ENCODE measurements at places on chromosomes 4 and X. TPM values are rescaled to one million over a fixed set of nuclear protein-coding genes. Genes with fewer than 3 reads are reported as not detected.

DNA sequence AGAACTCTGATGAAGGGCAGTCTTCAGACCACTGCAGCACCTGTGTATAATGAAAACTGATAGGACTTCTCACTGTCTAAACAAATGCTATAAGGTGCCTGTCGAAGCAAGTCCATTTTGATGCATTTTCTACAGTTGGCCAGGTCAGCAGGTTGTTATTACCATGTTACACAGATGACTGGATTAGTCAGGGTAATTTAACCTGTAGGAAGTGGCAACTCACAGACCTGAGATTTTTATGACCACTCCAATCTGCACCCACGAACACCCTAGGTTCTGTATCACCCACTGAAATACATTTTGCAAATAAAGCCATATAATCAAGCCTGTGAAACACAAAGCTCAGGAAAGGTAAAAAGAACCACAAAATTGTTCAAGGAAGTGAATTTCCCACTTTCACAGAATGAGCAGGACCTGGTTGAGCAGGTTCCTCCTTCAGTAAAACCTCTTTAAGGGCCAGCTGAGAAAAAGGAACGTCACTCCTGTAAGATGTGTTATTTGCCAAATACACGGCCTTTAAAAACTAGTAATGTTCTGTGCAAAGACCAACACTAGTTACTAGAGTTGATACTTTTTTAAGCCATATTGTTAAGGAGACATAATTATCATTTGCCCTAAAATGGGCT, 12.7 kb downstream of the MAML3 start:
- no peak for DNase-seq

- DNase-seq: no peak
Observed at GRCh38 chr4:152515678-152516077, 20.2 kb downstream of the FBXW7 start.

DNA sequence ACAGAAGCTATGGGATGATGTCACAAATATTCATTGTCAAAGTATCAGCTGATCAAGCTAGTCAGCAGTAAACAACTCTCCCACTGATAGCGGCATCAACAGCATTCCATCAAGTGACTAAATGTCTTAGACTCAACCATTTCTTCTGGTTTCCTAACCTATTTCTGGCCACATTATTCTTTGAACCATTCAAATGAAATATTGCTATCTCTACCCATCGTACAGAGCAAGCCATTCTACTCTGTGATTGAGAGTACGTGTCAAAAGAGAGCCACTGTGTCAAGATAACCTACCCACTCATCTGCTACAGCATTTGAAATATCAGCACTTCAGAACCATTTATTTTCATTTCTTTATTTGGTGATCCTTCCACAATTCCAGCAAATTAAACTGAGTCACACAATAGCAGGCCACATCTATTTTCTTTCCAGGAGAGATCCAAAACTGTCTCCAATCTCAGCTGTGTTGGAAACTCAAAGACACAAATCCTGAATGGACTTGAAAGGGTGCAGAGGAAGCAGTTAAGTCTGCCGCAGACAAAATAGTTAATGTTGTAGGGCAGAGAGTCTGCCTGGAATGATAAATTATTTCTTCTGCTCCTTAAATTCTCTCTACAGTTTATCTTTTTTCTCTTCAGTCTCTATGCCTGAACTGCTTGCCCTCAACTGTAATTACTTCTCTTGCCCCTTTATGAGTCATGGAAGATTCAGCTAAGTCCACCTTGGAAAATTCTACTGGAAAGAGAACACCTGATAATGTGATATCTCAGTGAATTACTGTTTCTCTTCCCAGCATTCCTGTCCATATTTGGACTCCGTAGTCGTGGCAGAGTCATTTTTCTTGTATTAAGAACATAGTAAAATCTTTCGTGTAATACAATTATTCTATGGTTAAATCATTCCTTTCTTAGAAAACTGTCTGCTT, 364.8 kb downstream of the PDGFC start:
- DNase-seq: no peak

DNA sequence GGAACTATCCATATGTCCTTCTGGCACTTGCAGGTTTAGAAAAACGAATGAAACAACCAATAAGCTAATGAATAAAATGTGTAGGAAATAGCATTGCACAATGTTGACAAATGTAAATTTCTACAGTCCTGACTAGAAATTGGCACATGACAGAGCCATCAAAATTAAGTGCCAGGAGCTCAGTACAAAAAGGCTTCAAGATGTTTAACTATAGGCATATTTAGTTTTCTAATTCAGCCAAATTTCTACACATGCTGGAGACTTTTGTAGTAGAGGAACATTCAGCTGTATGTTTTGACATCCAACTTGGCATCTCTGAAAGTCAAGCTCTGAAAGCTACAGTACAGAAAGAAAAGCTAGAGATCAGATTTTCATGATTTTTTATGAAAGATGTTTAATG, 1999.4 kb upstream of the AGA start:
- DNase-seq: no peak

DNA sequence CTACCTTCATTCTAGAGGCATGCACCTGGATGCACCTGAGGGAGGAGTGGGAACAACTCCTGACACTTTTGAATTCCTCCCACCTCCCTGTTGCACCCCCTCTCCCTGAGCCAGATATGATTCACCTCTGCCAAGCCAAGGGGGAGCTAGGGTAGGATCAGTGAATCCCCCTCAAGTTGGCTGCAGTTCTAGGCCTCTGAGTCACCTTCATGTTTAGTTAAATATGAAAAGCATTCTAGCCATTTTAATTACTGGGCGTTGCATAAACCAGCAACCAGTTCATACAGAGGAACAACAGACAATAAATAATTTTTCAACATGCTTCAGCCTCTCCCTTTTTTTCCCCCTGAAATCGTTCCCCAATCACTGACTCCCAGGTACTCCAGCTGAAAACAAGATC, 1440.2 kb downstream of the ADGRL3 start:
- no peak for DNase-seq

- DNase-seq: no peak
Observed at GRCh38 chr4:118139241-118139640, 105.0 kb downstream of the NDST3 start.

GRCh38 chrX:275476-275966, 5.7 kb upstream of the PLCXD1 start:
- DNase-seq: no peak

DNA sequence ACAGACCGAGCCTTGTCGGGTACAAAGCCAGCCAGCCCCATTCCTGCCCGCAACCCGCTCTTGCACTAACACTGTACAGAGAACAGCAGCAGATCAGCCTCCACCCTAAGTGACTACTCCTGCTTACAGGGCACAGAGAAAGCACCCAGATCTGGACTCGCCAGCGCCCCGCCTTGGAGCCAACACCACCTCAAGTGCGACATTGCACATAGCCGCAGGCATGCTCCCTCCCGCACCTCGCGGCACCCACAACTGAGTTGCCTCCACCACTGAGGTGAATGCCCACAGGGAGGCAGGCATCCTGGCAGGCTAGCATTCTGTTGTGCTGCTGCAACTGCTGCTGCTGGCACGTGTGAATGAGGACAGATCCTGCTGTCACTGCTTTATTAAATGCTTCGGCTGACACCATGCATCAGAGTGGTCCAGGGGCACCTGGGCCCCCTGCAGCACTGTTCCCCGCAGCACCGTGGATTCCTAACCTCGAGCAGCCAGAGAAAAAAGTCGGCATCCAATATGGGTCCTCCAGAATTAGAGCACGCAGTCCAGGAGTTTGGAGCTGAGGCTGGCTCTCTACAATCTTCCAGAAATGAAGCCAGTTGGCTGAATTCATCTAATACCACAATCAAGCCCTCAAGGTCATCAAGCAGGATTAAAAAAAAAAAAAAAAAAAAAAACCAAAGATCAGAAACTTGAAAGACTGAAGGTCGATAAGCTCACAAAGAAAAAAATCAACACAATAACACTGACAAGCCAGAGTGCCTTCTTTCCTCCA, 352.9 kb downstream of the GASK1B start:
- DNase-seq: no peak

DNA sequence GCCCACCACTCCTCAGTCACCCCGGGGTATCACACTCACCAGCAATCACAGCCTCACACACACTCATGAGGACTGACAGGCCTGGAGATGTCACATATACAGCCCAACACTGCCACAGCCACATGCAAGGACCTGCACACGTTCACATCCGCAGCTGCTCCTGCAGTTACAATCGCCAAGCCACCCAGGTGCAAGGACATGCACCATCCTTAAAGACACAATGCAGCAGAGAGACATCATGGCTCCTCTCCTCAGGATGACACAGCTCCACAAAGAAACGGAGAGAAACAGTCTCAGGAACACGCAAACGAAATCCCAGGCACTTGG, 1.1 kb downstream of the PCSK1N start:
- DNase-seq: no peak

DNA sequence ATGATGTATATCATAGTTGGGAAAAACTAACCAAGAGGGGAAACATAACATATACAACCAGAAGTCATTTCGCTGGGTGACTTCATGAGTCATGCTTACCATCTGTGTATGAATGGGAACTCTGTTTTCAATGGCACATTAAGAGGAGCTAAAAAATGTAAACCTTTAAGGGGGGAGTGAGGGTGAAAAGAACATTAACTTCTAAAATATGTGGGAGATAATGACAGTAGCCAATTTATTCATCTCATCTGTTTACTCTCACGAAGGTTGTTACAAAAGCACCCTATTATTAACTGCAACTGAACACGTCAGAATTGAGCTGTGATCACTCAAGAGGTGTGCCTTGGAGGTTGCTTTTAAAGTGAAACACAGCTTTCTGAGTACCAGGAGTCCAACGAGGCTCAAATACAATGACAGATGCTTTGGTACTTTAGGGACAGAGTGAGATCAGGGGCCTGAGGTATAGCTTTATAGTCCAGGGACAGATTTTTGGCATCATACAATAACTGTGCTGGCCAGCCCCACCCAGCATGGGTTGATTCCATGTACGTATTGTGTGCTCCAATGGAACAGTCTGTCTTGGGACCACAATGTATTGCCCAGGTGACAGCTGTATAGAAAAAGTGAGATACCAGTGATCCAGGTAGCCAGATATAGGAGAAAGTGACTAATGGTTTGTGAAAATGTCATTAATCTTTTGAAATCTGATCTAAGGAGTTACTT, 107.3 kb downstream of the AMMECR1 start:
- DNase-seq: no peak

DNA sequence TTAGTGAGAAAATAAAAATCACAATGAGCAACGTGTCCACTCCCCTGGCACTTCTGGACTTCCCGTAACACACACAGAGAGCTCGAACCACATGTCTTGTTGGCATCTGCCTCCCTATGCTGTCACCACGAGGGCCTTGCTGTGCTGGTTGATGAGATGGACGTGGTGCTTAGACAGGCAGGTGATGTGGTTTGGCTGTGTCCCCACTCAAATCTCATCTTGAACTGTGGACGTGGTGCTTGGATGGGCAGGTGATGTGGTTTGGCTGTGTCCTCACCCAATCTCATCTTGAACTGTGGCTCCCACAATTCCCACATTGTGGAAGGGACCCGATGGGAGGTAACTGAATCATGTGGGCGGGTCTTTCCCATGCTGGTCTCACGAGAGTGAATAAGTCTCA, 40.0 kb downstream of the FGFRL1 start:
- DNase-seq: no peak

- no peak for DNase-seq
Observed at GRCh38 chrX:97616883-97617530, 733.3 kb downstream of the RPA4 start.

DNA sequence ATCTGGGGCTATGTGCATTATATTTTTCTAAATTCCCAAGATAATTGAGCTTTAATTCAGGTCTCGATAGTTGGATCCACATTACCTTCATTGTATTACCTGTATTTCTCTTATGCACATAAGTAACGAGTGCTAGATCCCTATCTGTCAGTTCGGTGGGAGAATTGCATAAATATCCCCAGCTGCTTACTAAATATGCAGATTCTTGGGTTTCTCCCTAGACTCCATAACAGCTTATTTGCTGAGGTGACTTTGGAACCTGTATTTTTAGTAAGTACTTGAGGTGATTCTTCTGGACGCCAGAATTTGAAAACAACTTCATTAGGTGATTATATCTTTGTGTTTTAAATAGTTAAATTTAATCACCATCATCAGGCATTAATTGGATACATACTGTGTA, 15.0 kb downstream of the UGT8 start:
- no peak for DNase-seq

GRCh38 chr4:23169608-23170311, 477.0 kb downstream of the GBA3 start:
- DNase-seq: no peak

- DNase-seq: no peak
Observed at GRCh38 chr4:21775703-21776102, 172.9 kb downstream of the KCNIP4 start.

- DNase-seq: no peak
Observed at GRCh38 chrX:153768311-153769157, 4.5 kb downstream of the PLXNB3 start.

DNA sequence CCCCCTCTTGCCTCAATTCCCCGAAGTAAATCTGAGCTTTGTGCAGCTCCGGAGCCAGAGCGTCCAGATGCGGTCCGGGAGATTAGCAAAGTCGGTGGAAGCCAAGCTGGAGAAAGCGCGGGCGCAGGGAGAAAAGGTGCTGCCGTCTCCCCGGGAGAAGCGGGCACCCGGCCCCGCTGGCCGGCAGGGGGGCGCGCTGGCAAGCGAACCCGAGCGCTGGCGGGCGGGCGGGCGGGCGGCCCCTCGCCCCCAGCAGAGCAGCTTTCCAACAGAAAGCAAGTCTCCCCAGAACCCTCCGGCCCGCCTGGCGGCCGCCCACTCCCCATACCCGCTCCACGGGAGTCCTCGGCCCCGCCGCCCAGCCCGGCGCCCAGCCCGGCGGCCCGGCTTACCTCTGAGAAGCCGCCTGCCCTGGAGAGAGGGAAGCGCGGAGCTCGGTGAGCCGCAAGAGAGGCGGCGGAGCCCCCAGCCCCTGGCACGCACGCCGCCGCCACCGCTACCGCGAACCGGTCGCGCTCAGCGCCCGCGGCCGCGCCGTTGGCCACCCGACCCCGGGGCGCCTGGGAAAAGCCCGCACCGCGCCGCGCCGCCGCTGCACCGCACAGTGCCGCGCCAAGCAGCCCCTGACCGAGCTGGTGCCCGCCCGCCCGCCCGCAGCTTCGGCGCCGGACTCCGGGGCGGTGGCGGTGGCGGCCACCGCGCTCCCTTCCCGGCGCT, 529 bp upstream of the CITED1 start:
- DNase-seq: no peak

GRCh38 chr4:123990310-123990870, 593.8 kb downstream of the SPRY1 start:
- no peak for DNase-seq

- no peak for DNase-seq
Observed at GRCh38 chrX:153611298-153612095, 12.6 kb upstream of the CCNQ start.

The LRCH2 gene
- 0.98 TPM for polyA plus RNA-seq

The TASL gene
- 2.8 TPM for polyA plus RNA-seq

The MAGEB2 gene
- polyA plus RNA-seq: 0.05 TPM

The FMR1NB gene
- polyA plus RNA-seq: 0.09 TPM

The EMD gene
- 110 TPM for polyA plus RNA-seq

The NIPAL1 gene
- polyA plus RNA-seq: 0.73 TPM

The TAF7L gene
- 0.59 TPM for polyA plus RNA-seq

The LINC00632 gene
- 3.9 TPM for polyA plus RNA-seq

The HERC6 gene
- 11.8 TPM for polyA plus RNA-seq

The GAGE12F gene
- not detected for polyA plus RNA-seq

The BBS12 gene
- polyA plus RNA-seq: 3.3 TPM

The ASB9 gene
- 3.3 TPM for polyA plus RNA-seq

The CFAP299 gene
- 0.18 TPM for polyA plus RNA-seq

The DCHS2 gene
- polyA plus RNA-seq: 0.07 TPM
